ENCODE measurements at places on chromosomes 16 and 17. TPM values are rescaled to one million over a fixed set of nuclear protein-coding genes. Genes with fewer than 3 reads are reported as not detected.

DNA sequence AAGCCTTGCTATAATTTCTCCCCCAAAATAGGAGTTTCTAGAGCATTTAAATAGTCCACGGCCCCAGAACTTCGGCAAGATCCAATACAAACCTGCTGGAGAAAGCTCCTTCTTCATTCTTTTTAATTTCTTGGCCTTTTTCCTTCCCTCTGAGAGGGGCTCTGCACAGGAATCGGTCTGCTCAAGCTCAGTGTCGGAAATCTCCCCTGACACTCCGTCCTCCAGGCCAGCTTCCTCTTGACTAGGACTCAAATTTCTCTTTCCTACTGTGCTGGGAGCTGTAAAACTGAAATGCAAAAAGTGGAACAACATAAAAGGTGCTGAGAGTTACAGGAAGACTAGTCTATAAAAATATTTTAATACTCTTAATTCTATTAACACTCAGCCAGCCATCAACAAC lies 183.3 kb downstream of the PARN start:
- DNase-seq: no peak

DNA sequence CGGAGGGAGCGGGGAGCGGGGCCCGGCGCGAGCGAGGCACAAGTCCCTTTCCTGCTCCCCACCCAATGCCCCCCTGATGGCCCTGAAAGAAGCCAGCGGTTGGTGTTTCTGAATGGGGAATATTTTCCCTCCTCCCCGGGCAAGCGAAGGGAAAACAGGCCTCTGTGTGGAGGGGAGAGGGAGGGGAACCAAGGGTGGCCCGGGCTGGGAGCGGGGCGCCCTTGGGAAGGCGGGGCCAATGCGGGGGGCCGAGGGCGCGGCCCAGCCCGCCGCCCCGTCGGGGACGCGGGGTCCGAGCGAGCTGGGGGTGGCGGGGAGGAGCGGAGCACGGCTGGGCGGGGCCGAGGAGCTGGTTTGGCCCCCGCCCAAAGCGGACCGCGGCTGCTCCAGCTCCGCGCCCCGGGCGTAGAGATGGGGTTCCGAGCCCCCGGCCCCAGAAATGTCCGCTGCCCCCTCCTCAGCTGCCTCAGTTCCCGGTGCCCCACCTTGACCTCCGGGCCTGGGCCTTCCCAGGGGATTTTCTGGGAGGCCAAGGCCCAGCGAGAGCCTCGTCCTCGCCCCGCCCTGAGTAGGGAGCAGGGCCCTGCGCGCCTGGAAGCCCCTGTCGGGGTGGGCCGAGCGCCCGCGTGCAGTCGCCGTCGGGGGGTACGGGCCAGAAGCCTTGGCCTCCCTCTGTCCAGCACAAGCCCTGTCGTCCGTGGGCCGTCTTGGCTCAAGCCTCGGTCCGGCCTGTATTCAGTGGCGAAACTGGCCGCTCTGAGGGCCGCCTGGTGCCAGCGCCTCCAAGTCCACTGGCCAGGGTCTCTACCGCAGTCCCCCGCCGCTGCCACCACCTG lies 3.9 kb upstream of the HEXIM1 start:
- no peak for DNase-seq

GEMIN4 gene
- total RNA-seq: 33.1 TPM

DNA sequence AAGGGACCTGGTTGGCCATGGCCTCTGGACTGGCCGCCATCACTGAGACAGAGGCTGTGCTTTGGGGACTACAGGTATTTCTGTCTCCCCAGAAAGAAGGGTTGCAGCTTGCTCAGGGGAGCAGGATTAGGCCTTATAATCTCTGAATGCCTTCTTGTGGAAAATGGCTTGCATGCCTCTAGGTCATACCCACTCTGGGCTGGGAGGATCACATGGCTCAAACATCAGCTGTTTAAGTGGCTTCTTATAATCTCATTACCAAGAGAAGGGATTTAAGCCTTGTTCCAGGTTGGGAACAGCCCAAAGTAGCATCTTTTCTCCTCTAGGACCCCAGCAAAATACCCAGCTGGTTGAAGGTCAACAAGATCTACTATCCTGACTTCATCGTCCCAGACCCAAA lies 19.1 kb downstream of the LIG3 start:
- no peak for DNase-seq

GRCh38 chr16:85592700-85593493 lies 20.2 kb upstream of the GSE1 start:
- no peak for DNase-seq

GRCh38 chr17:59853168-59853918 lies 39.4 kb downstream of the TUBD1 start:
- no peak for DNase-seq

- no peak for DNase-seq
Observed at GRCh38 chr17:6677158-6677831, 25.7 kb downstream of the C17orf100 start.

KLHL10 gene
- not detected for total RNA-seq

Measured in naive thymus-derived CD4-positive, alpha-beta T cell (primary cell).